GM19239 (cell line): ENCODE measurements at places on chromosomes 7 and 10.

- no peak for DNase-seq
These were observed 960.7 kb upstream of the CELF2 start for GRCh38 chr10:10056961-10057360.

DNA sequence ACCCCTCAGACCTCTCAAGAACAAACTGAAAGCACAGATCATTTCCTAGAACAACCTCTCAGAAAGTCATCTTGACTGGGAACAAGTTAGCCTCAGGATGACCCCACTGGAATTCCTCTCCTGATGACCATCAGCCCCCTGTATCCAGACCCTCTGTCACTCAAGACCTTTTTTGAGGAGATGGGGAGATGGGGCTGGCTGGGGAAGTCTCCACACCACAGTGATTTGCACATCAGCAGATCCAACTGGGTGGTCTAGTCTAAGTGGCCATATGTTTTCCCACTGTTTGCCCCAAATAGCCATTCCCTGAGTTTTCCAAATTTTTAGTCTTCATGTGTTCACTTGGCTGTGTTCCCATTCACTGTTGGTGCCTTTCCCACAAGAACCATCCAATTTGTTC lies 452.4 kb upstream of the NPVF start:
- DNase-seq: no peak

GRCh38 chr7:115933471-115933870 lies 97.1 kb downstream of the TFEC start:
- DNase-seq: no peak

- no peak for DNase-seq
These were observed 82.6 kb downstream of the PIP4K2A start for GRCh38 chr10:22631646-22632278.
